Stimulated activated memory B cell treated with anti-CD40 and anti-IgM and Interleukin-4, amounts not matched to agents 10 μg/mL and 1 μg/mL and 100 μg/mL, for 72 hours (primary cell): ENCODE measurements at places on chromosomes 16 and 17.

DNA sequence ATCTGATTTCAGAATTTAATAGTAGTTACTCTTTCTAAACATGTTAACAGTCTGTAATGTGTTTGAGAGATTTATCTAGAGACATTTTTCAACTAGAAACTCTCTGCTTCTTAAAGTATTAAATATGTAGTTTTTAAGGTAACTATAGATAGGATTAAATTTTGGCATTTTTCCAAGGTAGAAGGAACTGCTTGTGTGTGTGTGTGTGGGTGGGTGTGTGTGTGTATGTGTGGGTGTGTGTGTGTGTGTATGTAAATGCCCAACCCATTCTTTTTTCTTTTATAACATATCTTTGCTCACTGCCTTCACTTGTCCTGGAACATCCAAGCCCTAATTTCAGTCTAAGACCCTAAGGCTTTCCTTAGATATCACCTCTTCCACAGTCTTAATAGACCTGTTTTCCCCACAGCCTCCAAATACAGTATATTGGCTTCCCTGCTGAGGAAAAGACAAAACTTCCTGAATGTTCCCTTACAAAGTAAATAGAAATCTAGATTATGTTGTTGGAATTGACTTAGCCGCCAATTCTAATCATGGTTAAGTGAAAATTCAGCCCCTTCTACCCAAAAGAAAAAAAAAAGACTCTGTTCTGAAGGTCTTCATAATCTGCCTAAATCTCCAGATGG, 33.5 kb downstream of the NUP93 start:
- no peak overlapping the region for H3K27ac ChIP-seq
- peaks cover 62% of the 10 kb centered on the region for H3K36me3 ChIP-seq
- H3K4me3 ChIP-seq, result no peak overlapping the region

- no peaks in the 10 kb centered on the region for H3K36me3 ChIP-seq
- ATAC-seq, result no peak
- no peak overlapping the region for H3K4me3 ChIP-seq
- peaks cover 25% of the 10 kb centered on the region for H3K4me1 ChIP-seq
- peaks cover 23% of the 10 kb centered on the region for H3K27me3 ChIP-seq
These were observed 86.7 kb upstream of the TOB1 start for GRCh38 chr17:50952889-50953288.

GRCh38 chr16:66262253-66263167, 104.0 kb upstream of the CDH5 start:
- peaks cover 49% of the 10 kb centered on the region for H3K27me3 ChIP-seq
- peaks cover 5% of the 10 kb centered on the region for H3K4me1 ChIP-seq
- no peaks in the 10 kb centered on the region for H3K36me3 ChIP-seq
- ATAC-seq, result no peak

GRCh38 chr17:45170280-45170930, 8.7 kb downstream of the HEXIM2 start:
- peak overlapping the region; percentile 87 for H3K27ac ChIP-seq
- H3K4me3 ChIP-seq, result no peak overlapping the region
- H3K27me3 ChIP-seq, result no peaks in the 10 kb centered on the region
- ATAC-seq, result no peak
- peaks cover 18% of the 10 kb centered on the region for H3K4me1 ChIP-seq

DNA sequence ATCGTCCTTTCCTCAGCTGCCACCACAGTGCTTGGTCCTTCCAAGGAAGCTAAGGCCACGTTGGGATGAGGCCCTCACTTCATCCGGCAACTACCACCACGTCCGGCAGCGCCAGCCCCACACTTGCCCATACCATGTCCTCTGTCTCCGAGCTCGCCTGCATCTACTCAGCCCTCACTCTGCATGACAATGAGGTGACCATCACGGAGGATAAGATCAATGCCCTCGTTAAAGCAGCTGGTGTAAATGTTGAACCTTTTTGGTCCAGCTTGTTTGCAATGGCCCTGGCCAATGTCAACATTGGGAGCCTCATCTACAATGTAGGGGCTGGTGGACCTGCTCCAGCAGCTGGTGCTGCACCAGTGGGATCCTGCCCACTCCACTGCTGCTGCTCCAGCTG, 44.9 kb downstream of the TTC19 start:
- peak overlapping the region; percentile 32 for H3K27ac ChIP-seq
- no peaks in the 10 kb centered on the region for H3K27me3 ChIP-seq
- peaks cover 71% of the 10 kb centered on the region for H3K36me3 ChIP-seq
- ATAC-seq, result no peak
- H3K4me3 ChIP-seq, result no peak overlapping the region

- no peak overlapping the region for H3K4me3 ChIP-seq
- peaks cover 26% of the 10 kb centered on the region for H3K36me3 ChIP-seq
- no peak for ATAC-seq
- H3K27me3 ChIP-seq, result peaks cover 21% of the 10 kb centered on the region
These were observed 13.8 kb downstream of the CASKIN2 start for GRCh38 chr17:75501378-75502071.

DNA sequence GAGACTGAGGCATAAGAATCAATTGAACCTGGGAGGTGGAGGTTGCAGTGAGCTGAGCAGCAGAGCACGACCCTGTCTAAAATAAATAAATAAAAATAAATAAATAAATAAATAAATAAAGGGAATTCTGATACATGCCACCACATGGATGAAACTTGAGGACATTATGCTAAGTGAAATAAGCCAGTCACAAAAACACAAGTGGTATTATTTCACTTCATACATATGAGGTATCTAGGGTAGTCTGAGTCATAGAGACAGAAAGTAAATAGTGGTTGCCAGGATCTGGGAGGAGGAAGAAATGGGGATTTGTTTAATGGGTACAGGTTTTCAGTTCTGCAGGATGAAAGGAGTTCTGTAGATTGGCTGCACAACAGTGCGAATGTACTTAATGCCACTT, 16.3 kb downstream of the PIPOX start:
- H3K4me1 ChIP-seq, result no peaks in the 10 kb centered on the region
- H3K27me3 ChIP-seq, result no peaks in the 10 kb centered on the region
- H3K27ac ChIP-seq, result no peak overlapping the region

GRCh38 chr17:48542114-48542656, 2.7 kb downstream of the HOXB2 start:
- H3K36me3 ChIP-seq, result no peaks in the 10 kb centered on the region
- peaks cover 34% of the 10 kb centered on the region for H3K4me1 ChIP-seq
- peaks cover 88% of the 10 kb centered on the region for H3K27me3 ChIP-seq
- peak overlapping the region; percentile 80 for H3K4me3 ChIP-seq
- H3K27ac ChIP-seq, result peak overlapping the region; percentile 87
- no peak for ATAC-seq

DNA sequence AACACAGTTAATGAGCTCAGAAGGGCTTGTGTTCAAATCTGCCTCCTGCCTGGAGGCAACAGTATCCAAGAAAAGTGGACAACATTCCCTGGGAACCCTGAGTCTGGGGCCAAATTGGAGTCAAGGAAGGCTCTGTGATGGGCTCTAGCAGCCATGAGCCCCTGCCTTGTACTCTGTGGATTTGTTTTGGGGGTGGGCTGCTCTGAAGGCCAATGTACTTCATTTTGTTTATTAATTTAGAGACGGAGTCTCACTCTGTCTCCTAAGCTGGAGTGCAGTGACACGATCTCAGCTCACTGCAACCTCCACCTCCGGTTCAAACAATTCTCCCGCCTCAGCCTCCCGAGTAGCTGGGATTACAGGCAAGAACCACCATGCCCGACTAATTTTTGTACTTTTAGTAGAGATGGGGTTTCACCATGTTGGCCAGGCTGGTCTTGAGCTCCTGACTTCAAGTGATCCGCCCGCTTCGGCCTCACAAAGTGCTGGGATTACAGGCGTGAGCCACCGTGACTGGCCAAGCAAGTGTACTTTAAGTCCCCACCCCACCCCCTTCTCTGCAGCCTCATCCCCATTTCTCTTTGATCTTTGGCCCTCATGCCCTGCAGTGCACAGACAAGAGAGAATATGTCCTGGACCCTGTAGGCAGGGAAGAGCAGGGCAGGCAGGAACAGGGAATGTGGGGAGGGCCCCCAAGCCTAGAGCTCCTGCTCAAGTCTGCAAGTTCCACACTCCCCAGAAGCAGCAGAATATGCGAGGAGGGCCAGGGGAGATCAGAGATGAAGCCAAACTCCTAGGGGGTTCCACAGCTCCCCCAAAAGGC, 2.7 kb upstream of the GIP start:
- no peak for ATAC-seq
- no peaks in the 10 kb centered on the region for H3K36me3 ChIP-seq
- peaks cover 76% of the 10 kb centered on the region for H3K27me3 ChIP-seq
- no peak overlapping the region for H3K27ac ChIP-seq

DNA sequence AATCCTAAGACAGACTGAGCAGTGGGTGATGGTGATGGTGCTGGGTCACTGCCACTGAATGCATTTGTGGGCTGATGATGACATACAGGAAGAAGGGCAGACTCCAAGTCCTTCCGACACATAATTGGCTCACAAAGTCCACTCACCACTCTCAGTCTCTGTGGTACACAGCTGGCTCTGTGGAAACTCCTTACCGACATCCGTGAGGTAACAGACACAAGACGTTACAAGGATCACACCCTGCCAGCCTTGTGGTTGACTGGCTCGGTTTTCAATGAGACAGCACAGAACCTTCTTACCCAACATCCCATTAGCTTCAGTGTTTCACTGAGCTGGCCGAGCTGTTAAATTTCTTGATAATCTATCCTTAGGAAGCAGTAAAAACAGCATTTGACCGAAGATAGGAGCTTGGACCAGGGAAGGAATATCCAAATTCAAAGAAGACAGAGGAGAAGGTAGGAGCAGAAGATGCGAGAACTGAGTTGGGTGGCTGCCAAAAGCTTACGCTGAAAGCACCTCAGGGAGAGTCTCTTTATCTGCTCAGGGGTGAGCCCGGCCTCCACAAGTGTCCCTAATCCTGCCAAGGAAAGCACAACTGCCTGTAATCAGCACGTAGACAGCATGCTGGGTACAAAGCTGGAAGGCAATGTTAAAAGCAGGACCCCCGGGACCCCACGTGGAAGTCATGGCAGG, 5.5 kb upstream of the MXRA7 start:
- peak overlapping the region; percentile 80 for H3K27ac ChIP-seq
- peak; percentile 56 for ATAC-seq
- H3K4me1 ChIP-seq, result peaks cover 36% of the 10 kb centered on the region
- no peak overlapping the region for H3K4me3 ChIP-seq

DNA sequence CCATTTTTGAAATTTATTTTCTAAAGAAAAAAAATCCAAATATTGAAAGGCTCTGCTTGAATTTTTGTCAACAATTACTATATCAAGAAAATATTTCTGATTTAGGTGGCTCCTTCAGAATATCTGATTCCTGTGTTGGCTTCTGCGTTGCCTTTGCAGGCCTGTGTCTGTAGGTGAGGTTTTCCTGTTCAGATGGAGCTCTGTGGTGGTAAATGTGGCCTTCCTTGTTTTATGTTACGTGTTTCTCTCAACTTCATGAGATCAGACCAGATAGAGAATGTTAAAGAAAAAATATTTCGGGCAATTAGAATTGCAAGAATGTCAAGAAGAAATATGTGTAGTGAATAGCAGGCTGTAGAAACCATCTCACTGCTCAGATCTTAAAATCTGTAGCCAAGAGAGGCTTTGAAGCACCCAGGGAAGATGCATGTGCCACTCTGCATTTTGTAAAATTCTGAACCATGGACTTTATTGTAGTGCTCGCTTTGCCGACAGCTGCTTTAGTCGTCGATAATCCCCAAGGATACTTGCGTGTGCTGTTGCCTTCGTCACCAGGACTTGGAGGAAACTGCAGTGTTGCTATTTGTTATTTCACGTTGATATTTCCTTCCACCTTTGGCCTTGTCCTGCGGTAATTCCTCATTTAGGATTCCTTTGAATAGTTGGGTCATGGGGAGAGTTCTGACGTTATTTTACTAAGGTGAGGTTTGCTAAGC, 69.9 kb downstream of the RPTOR start:
- no peaks in the 10 kb centered on the region for H3K36me3 ChIP-seq
- peaks cover 44% of the 10 kb centered on the region for H3K4me1 ChIP-seq
- no peak for ATAC-seq
- H3K27me3 ChIP-seq, result no peaks in the 10 kb centered on the region

DNA sequence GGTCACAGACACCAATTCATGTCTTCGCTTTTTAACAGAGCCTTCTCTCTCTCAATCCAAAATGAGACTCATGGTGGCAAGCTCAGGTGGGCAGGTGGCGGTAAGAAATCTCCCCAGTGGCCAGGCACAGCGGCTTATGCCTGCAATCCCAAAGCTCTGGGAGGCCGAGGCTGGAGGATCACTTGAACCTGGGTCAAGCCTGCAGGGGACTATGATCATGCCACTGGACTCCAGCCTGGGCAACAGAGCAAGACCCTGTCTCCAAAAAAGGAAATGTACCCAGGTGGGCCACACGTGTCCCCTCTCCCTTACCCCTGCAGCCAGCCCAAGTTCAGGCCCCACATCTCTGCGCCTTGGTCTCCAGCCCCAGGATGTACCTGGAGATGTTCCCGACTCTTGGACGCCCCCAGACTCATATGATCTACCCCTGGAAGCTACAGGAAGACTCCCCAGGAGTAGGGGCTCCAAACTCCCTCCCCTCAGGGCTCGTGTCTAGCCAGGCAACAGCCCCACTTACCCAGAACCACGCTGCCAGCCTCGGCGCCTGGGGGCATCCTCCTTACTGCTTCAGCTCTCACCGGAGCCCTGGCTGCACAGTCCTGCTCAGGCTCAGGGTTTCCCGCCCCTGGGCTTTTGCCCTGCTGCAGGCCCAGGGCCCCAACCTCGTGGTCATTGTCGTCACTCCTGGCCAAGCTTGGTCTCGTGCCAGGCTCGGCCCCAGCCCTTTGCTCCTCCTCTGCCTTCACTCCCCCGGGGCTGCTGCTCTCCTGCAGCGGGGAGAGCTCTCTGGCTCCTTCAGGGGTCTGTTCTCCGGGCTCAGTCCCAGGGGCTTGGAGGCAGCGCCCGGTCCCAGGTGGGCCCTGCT, 16.2 kb downstream of the MYLK3 start:
- ATAC-seq, result no peak
- H3K4me3 ChIP-seq, result no peak overlapping the region
- H3K27me3 ChIP-seq, result no peaks in the 10 kb centered on the region
- no peaks in the 10 kb centered on the region for H3K4me1 ChIP-seq

DNA sequence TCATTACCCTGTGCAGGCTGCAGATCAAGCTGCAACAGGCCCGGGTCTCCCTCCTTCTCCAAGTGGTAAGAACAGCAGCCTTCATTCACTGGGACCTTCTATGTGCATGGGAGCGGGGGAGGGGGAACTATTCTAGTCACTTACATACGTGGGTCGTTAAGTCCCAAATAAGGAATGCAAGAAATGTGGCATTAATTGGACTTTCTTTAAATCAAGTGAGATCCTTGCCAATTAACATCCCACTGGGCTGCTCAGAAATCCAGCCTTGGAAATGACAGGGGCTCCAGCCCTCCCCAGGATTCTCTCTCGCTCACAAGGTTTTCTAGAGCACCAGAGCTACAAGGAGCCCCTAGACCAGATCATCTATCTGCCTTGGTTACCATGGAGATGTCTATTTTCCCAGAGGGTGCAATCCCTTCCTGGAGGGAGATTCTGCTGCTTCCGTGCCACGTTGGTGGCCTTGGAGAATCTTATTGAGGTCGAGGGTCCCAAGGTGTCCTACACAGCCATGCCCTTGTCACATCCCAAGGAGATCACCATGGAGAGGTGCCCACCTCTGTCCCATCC, 5.2 kb upstream of the EIF1 start:
- H3K27ac ChIP-seq, result no peak overlapping the region
- H3K4me1 ChIP-seq, result peaks cover 31% of the 10 kb centered on the region
- no peaks in the 10 kb centered on the region for H3K36me3 ChIP-seq
